ENCODE measurements at places on chromosomes 7 and 10.
A peak's percentile ranks its signal among the peaks of the same experiment; 100 is the strongest.

- H3K27me3 ChIP-seq: no peaks in the 10 kb centered on the region
- H3K4me1 ChIP-seq: no peaks in the 10 kb centered on the region
- DNase-seq: no peak
- no peak overlapping the region for H3K27ac ChIP-seq
- H3K4me3 ChIP-seq: no peak overlapping the region
- no peaks in the 10 kb centered on the region for H3K36me3 ChIP-seq
These were observed 35.9 kb upstream of the INHBA start for GRCh38 chr7:41738806-41739205.

DNA sequence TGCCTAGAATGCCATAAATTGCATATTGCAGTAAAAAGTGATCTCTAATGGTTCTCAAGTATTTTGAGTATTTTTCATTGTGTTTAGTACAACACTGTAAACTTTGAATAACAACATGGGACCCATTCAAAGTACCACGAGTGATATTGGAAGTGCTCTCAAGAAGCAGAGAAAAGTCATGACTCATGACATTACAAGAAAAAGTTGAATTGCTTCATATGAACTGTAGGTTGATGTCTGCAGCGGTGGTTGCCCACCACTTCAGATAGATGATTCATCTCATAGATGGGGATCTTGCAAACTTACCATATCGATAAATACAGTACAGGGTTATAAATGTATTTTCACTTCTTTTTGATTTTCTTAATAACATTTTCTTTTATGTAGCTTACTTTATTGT, 33.9 kb downstream of the ENTPD1 start:
- H3K4me1 ChIP-seq: peaks cover 4% of the 10 kb centered on the region
- no peak overlapping the region for H3K4me3 ChIP-seq
- no peak for DNase-seq
- no peaks in the 10 kb centered on the region for H3K27me3 ChIP-seq
- H3K27ac ChIP-seq: no peak overlapping the region
- no peaks in the 10 kb centered on the region for H3K36me3 ChIP-seq

GRCh38 chr10:6667679-6668270, 87.7 kb upstream of the PRKCQ start:
- no peaks in the 10 kb centered on the region for H3K27me3 ChIP-seq
- H3K4me1 ChIP-seq: no peaks in the 10 kb centered on the region
- no peaks in the 10 kb centered on the region for H3K36me3 ChIP-seq
- peak; percentile 59 for DNase-seq
- H3K27ac ChIP-seq: no peak overlapping the region

GRCh38 chr10:34222359-34222758, 592.7 kb downstream of the PARD3 start:
- no peak for DNase-seq
- H3K27ac ChIP-seq: no peak overlapping the region
- H3K36me3 ChIP-seq: no peaks in the 10 kb centered on the region
- H3K4me3 ChIP-seq: no peak overlapping the region
- H3K27me3 ChIP-seq: no peaks in the 10 kb centered on the region
- H3K4me1 ChIP-seq: no peaks in the 10 kb centered on the region

GRCh38 chr10:108688314-108688713, 1235.0 kb downstream of the XPNPEP1 start:
- H3K27me3 ChIP-seq: no peaks in the 10 kb centered on the region
- H3K4me3 ChIP-seq: no peak overlapping the region
- H3K36me3 ChIP-seq: no peaks in the 10 kb centered on the region
- H3K4me1 ChIP-seq: no peaks in the 10 kb centered on the region
- no peak overlapping the region for H3K27ac ChIP-seq
- no peak for DNase-seq

GRCh38 chr10:120926611-120927010, 75.4 kb downstream of the WDR11 start:
- no peaks in the 10 kb centered on the region for H3K36me3 ChIP-seq
- no peaks in the 10 kb centered on the region for H3K27me3 ChIP-seq
- H3K4me1 ChIP-seq: no peaks in the 10 kb centered on the region
- DNase-seq: no peak

GRCh38 chr10:97479939-97480338, 18.3 kb downstream of the MMS19 start:
- H3K4me1 ChIP-seq: peaks cover 13% of the 10 kb centered on the region
- peak; percentile 76 for DNase-seq
- H3K4me3 ChIP-seq: peak overlapping the region; percentile 18
- no peak overlapping the region for H3K27ac ChIP-seq

GRCh38 chr7:125423458-125424155, 494.0 kb upstream of the POT1 start:
- no peak for DNase-seq
- H3K27me3 ChIP-seq: no peaks in the 10 kb centered on the region
- H3K27ac ChIP-seq: no peak overlapping the region
- H3K4me3 ChIP-seq: no peak overlapping the region

DNA sequence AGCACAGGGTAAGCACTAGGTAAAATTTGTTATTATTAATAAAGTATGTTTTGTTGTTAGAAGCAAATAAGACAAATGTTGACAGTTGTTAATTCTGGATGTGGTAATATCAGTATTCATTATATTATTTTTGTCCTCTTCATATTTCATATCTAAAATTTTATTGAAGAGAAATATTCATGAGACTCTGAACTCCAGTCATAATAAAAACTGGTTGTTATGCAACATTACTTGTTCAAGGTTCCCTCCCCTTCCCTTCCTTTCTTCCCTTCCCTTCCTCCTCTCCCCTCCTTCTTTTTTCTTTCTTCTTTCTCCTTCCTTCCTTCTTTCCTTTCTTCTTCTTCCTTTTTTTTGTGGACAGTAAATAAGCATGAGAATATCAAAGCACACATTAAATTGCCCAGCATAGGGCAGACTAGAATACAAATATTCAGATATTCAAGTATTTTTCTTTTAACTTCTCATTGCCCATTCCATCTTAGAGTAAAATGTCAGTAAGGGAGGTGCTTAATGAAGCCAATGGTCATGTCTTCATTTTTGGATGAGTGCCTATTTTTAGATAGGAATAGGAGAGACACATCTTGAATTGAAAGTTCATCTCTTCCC, 245.0 kb downstream of the INHBA start:
- no peak for DNase-seq
- no peak overlapping the region for H3K27ac ChIP-seq
- H3K36me3 ChIP-seq: no peaks in the 10 kb centered on the region
- H3K4me3 ChIP-seq: no peak overlapping the region
- H3K27me3 ChIP-seq: peaks cover 1% of the 10 kb centered on the region

GRCh38 chr7:40439686-40440085, 304.9 kb downstream of the SUGCT start:
- no peaks in the 10 kb centered on the region for H3K36me3 ChIP-seq
- no peak for DNase-seq
- H3K27me3 ChIP-seq: no peaks in the 10 kb centered on the region
- H3K27ac ChIP-seq: no peak overlapping the region
- H3K4me3 ChIP-seq: no peak overlapping the region
- H3K4me1 ChIP-seq: no peaks in the 10 kb centered on the region

DNA sequence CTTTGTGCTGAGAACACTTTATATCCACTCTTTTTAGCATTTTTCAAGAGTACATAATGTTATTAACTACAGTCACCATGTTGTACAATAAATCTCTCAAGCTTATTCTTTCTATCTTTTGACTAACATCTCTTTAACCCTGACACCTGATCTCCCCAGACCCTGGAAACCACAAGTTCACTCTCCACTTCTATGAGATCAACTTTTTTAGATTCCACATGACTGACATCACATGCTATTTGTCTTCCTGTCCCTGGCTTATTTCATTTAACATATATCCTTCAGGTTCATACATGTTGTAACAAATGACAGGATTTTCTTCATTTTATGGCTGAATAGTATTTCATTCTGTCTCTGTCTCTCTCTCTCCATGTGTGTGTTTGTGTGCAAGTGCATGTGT, 15.5 kb downstream of the SLC13A1 start:
- no peaks in the 10 kb centered on the region for H3K4me1 ChIP-seq
- DNase-seq: no peak
- H3K27me3 ChIP-seq: no peaks in the 10 kb centered on the region
- no peak overlapping the region for H3K27ac ChIP-seq
- no peak overlapping the region for H3K4me3 ChIP-seq
- H3K36me3 ChIP-seq: no peaks in the 10 kb centered on the region

DNA sequence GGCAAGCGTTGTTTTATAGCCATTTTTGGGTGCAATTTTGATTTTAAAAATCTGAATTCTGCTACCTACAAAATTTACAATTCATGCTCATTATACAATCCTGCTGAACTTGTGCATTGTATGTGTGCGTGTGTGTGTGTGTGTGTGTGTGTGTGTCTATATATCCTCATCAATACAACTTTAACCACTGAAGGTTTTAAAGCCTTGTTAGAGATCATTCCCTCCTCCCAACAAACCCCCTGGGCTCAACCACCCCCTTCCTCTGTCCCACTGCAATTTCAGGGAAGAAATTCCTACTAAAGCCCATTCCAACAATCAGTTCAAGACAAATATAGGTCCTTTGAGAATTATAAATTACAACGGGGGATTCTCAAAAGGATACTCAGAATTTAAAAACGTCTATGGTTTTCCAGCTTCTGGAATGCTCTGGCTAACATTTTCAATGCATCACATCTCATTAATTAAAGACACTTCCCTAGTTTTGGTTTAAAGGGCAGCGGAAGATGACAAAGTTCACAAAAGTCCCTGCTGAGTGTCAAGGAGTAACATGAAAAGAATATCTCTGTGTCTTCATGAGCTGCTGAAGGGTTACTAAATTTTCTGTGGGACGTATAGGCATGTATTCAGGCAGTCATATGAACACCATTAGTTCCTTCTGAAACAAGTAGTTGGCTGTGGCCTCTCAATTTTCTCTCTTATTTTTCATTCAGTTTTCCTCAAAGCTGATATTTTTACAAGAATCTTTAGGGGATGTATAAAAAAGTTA, 889 bp upstream of the SEMA3A start:
- no peaks in the 10 kb centered on the region for H3K36me3 ChIP-seq
- DNase-seq: no peak
- no peaks in the 10 kb centered on the region for H3K27me3 ChIP-seq
- H3K4me1 ChIP-seq: no peaks in the 10 kb centered on the region
- H3K4me3 ChIP-seq: peak overlapping the region; percentile 88
- no peak overlapping the region for H3K27ac ChIP-seq

DNA sequence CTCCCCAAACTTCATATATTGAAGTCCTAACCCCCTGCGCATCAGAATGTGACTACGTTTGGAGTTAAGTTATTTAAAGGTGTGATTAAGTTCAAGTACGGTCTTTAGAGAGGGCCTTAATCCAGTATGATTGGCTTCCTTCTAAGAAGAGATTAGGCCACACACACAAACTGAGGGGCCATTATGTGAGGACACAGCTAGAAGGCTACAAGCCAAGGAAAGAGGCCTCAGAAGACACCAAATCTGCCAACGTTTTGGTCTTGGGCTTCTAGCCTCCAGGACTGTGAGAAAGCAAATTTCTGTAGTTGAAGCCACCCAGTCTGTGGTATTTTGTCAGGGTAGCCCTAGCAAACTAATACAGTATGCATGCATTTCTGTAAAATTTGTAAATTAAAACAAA, 41.7 kb downstream of the REEP3 start:
- no peaks in the 10 kb centered on the region for H3K4me1 ChIP-seq
- no peaks in the 10 kb centered on the region for H3K27me3 ChIP-seq
- H3K36me3 ChIP-seq: no peaks in the 10 kb centered on the region
- no peak overlapping the region for H3K27ac ChIP-seq

DNA sequence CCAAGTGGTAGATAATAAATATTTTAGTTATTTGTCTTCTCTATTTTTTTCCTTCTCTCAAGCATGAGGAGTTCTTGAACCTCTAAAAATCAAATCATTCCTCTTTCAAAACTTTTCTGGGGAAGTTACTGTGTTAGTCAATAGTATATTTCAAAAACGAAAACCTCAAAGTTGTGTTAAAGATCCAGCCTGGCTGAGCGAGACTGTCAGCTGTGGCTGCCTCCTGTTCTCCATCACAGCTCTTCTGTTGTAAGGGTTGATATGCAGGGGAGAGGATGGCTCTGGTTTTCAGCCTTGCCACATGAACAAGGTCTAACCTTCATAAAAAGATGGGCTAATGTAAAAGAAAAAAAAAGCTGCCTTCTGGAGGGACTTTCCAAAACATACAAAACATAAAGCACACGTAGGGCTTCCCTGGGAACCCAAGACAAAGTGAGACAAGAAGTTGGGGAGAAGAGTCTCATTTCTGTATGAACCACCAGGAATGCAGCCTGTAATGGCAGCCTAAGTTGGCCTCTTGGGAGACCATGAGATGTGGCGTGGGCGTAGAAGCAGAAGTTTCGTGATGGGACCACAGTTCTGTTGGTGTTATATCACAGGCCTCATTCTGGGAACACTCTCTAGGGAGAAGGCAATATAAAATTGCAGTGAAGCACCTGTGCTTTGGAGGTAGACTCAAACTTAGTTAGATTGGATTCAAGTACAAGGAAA, 77.9 kb upstream of the FHIP2A start:
- H3K4me1 ChIP-seq: no peaks in the 10 kb centered on the region
- H3K4me3 ChIP-seq: no peak overlapping the region
- H3K27me3 ChIP-seq: no peaks in the 10 kb centered on the region
- no peak overlapping the region for H3K27ac ChIP-seq

- H3K36me3 ChIP-seq: no peaks in the 10 kb centered on the region
- no peaks in the 10 kb centered on the region for H3K27me3 ChIP-seq
- no peak for DNase-seq
- H3K4me3 ChIP-seq: no peak overlapping the region
- H3K27ac ChIP-seq: no peak overlapping the region
These were observed 18.1 kb upstream of the ITGB8 start for GRCh38 chr7:20312562-20312961.

DNA sequence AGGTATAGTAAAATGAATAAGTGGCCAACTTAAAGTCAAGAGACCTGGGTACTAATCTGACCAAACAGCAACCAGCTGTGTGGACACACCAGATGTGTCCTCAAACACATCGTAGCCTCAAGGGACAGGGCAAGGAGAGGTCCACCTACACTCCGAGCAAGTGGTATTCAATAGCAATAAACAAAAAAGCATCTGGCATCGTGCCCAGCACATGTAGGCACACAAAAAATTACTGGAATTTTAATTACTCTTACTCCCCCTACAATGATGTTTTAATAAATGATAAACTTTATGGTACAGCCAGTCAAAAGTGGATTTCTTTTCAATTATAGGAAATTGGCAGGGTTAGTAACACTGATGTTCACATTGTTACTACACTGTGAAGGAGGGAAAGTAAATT, 3.5 kb upstream of the RGS10 start:
- no peak overlapping the region for H3K4me3 ChIP-seq
- no peak overlapping the region for H3K27ac ChIP-seq
- H3K27me3 ChIP-seq: peaks cover 15% of the 10 kb centered on the region
- H3K36me3 ChIP-seq: no peaks in the 10 kb centered on the region

DNA sequence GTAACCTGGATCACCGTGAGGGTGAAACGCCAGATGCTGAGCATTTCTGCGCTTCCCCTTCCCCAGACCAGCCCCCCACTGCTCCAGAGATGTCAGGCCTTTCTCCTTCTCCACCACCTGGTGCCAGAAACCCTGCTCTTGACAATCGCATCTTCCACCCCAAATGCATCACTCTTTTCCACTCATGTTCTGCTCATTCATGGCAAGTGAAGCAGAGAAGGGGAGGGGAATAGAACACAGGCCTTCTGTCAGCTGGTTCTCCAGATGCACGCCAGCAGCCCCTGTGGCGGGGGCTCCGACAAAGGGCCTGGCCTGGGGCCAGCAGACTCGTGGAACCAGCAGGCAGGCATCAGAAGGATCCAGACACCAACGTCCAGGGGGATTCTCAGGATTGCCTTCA, 68.5 kb upstream of the SVIL start:
- no peak for DNase-seq
- no peaks in the 10 kb centered on the region for H3K4me1 ChIP-seq
- no peak overlapping the region for H3K4me3 ChIP-seq
- H3K36me3 ChIP-seq: no peaks in the 10 kb centered on the region
- no peaks in the 10 kb centered on the region for H3K27me3 ChIP-seq

GRCh38 chr7:66353547-66353946, 148.4 kb downstream of the TPST1 start:
- 0 out of 2 replicates have a peak, but pooled peaks cover 2% of the 10 kb centered on the region for H3K4me1 ChIP-seq
- H3K27me3 ChIP-seq: no peaks in the 10 kb centered on the region
- H3K27ac ChIP-seq: no peak overlapping the region
- H3K36me3 ChIP-seq: no peaks in the 10 kb centered on the region
